NCI-H774 (cell line): ENCODE measurements at places on chromosomes 1 and 21.

- no peak for DNase-seq
Observed at GRCh38 chr1:230105245-230105753, 38.3 kb downstream of the GALNT2 start.

GRCh38 chr21:16213518-16213917 is 483.7 kb downstream of the USP25 start:
- DNase-seq: no peak

- DNase-seq: no peak
Observed at GRCh38 chr1:44035726-44036408, 4.6 kb upstream of the SLC6A9 start.

DNA sequence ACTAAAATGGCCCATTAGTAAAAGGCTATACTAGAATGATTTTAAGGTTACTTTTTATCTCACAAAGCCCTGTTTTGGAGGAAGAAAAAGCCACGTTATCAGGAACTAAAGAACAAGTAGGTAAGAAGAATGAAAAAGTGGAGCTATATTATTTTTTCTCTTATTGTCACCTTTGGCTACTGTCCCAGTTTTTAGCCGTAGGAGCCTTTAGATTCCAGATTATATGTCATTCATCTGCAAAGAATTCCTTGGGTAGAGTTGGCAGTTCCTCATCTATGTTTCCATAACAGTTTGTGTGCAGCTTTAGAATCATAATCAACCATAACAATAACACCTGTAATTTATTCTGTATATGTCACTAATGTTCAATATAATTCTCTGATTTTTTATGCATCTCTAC is 83.8 kb downstream of the TPR start:
- DNase-seq: no peak

DNA sequence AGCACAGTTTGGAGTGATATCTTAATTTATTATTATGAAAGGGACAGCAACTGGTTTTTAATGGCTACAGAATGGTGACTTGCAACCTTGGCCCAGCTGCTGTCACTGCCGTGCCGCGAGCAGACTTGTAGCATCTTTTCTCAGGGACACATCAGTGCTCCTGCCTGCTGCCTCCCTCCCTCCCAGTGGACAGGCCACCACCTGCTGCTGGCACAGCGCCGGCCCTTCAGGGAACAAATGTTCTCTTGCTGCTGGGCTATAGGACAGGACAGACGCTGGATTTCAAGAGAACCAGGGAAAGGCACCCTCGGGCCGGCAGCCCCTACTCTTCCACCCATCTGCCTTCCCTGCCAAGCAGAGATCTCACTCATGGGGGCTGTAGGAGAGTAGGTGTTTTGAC is 413.8 kb upstream of the NFIA start:
- DNase-seq: no peak

- DNase-seq: no peak
Observed at GRCh38 chr1:31674626-31675025, 29.2 kb downstream of the COL16A1 start.

GRCh38 chr1:228929476-228930027 is 194.3 kb downstream of the RHOU start:
- DNase-seq: no peak

GRCh38 chr1:94142022-94142421 is 21.1 kb upstream of the ABCA4 start:
- DNase-seq: no peak

DNA sequence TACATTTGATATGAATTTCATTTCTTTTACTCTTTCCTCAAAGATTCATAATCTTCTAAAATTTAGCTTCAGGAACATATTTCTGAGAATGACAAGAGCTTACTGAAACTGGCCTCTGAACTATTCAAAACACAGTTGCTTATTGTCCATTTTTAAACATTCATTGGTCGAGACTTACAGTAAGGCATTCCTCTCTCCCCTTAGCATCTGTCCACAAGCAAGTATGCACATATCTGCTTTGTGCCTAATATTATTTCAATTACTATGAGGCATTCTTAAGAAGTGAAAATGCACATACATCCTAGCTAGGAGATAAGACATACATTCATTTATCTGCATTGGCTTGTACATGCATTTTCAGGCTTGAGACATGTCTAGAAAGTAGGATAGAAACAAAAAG is 488.7 kb downstream of the PTBP2 start:
- DNase-seq: no peak

GRCh38 chr1:112995890-112996289 is 39.9 kb upstream of the SLC16A1 start:
- DNase-seq: no peak

GRCh38 chr1:2213576-2214505 is 14.3 kb upstream of the SKI start:
- no peak for DNase-seq

- no peak for DNase-seq
Observed at GRCh38 chr1:234726359-234726943, 116.5 kb upstream of the IRF2BP2 start.

- no peak for DNase-seq
Observed at GRCh38 chr1:18913065-18913835, 10.9 kb upstream of the ALDH4A1 start.

DNA sequence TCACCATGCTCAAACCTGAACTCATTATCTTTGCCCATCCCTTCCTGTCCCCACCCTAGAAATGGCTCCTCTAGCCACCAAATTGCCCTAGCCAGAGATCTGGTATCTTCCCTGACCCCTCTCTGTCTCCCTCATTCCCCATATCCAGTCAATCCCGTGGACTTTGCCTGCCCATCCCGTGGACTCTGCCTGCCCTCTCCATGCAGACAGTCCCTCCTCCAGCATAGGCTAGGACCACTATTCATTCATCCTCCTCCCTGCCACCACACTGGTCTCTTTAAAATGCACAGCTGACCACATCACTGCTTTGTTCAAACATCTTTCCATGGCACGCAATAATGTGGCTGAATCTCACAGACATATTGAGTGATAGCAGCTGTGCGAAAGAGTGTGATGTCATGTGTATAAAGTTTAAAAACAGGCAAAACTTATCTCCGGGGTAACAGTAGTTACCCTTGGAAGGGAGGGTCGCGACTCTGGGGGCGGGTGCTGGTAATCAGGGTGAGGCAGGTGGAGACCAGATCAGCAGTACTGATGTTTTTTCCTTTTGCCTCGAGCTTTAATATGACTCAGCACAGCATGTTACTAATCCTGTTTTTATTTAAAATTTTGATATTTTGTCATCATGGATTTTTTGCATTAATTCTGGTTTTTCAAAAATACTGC is 4.8 kb upstream of the SLC2A1 start:
- peak; percentile 51 for DNase-seq

DNA sequence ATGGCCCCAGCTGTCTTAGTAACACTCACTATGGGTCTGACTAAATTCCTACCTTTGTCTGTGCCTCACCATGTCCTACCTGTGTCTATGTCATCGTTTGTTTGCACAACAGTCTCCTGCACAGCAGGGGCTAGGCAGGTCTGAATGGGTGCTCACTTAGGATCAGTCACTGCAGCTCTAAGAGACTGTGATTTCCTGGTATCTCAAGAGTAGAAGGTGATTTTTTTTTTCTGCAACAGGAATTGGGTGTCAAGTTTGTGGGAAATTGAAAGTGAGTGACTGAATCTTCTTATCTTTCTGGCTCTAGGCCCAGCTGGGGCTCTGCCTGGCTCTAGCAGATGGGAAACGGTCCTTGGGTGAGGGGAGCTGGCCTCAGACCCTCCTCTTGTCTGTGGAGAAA is 46.4 kb upstream of the TRABD2B start:
- DNase-seq: peak; percentile 82

DNA sequence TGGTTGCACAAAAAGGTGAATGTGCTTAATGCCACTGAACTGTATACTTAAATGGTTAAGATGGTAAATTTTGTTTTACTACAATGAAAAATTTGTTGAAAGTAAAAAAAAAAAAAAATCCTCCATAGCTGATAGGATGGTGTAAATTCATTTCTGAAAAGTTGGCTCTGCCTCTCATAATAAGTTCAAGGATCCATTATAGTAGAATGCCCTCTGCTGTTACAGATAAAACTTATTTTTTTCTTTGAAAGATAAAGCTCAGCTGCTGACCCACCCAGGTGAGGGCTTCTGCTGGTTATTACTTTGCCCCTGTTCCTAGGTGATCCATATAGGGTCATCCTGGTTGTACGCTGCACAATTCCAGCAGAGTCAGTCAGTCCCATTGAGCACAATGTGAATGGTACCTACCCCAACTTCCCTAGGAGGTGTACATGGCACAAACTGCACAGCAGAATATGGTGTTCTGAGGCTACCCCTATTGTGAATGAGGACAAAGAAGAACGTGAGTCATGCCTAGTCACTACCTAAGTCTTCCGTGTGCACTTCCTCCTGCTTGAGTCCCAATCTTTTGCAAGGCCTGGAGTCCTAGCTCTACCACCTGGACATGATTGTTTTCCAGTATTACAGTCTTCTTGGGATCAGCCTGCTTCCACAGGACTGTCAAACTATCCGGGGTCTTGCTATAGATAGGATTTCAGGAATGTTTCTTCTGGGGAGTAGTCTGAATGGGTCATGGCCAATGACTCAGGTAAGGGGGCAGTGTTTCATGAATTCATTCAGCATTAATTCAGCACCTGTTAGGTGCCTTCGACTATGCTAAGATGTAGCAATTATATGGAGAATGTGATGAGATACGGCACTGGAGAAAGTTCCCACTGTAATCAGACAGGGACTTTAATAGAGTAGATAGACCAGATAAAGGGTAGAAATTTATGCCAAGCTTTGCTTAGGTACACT is 20.8 kb upstream of the CD5L start:
- DNase-seq: no peak

- no peak for DNase-seq
Observed at GRCh38 chr1:180970333-180971079, 52.2 kb downstream of the STX6 start.

DNA sequence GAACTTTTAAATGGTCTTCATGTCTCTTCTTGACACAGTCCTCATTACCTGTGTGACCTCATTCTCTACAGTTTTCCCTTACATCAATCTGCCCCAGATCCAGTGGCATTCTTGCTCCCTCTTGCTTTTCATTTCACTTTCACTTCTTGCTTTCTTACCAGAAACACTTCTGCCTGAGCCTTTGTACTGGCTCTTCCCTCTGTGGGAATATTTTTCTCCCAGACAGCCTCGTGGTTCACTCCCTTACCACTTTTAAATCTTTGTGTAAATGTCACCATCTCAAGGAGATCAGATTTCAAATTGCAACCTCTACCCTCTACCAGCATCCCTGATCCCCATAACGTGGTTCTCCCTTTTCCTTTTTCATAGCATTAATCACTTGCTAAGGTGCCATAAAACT is 73.2 kb downstream of the DISC1 start:
- DNase-seq: no peak

GRCh38 chr1:36988741-36989193 is 45.5 kb downstream of the GRIK3 start:
- DNase-seq: peak; percentile 57

DNA sequence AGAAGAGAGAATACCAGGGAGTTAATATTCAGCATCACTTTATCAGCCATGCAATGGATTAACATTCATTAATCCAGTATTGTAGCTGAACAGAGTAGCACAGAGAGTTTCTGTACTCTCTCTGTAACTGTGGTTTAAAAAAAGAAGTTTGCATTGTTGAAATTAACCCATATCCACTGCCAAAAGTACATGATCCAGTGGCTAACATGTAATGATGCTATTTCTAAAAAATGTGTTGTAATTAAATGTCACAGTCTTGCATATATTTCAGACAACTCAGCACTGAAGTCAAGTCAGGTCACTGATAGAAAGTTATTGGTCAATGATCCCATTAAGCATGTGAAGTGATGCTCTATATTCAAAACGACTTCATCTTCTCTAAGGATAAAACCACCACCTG is 141.3 kb downstream of the NRIP1 start:
- no peak for DNase-seq

- DNase-seq: no peak
Observed at GRCh38 chr1:45335855-45336324, 4.1 kb upstream of the TOE1 start.

DNA sequence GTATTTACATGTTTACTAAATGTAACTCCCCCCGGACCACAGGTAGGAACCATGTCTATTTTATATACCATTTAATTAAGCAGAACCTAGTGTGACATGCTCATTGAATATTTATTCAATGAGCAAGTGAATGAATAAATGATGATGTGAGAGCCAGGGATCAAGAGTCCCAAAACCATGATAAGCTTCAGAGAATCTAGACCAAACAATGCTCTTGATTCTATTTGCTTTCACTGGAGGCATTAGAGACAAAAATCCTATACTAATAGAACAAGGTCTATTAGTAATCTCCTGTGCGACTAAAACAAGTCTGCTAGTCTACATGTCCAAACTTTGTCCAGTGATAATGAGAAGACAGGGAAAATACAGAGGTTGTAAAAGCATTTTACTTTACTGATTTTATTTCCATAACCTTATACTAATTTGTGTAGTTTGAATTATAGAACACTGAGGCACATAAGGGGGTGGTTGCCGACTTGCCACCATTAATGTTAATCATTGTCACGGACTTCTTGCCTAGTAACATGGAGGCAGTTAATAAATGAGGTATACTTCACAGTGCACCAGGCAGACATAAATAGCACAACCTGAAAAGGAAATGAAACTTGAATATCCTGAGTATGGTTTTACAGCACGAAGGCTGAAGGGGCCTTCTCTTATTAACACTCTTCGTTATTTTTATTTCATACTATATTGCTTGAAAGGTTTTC is 69.8 kb downstream of the TBX15 start:
- no peak for DNase-seq

DNA sequence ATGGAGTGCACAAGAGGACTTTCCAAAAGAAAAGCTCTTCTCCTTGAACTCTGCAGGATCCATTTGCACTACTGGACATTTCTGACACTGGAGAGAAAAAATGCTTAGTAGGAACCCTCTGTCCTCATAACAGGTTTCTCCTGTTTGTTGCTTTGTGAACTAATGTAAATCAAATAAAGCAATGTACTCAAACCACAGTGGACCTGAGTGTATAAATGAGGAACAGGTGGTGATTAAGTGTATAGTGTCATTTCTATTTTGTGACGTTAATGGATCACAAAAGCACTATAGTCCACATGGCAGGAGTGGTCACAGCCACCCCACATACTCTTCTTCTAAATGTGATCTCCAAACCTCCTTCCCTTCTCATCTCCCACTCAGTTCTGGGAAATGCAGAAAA is 268.4 kb upstream of the DUSP10 start:
- peak; percentile 77 for DNase-seq

GRCh38 chr1:91760512-91760911 is 125.4 kb downstream of the TGFBR3 start:
- no peak for DNase-seq

GRCh38 chr1:20751462-20751990 is 19.0 kb upstream of the SH2D5 start:
- DNase-seq: no peak

DNA sequence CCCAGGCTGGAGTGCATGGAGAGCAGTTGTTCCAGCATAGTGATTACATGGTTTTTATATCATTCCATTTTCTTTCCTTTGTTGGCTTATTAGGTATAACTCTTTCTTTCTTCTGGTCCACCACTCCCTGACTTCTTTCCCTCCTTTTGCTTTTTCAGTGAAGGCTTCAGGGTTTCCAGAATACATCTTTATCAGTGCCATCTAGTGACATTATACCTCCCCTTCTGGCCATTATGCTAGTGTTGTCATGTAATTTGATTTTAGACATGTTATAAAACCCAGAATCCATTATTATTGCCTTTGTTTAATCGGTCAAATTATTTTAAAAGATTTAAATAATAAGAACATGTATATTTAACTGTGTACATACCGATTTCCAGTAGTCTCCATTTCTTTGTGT is 10.6 kb downstream of the RNU1-1 start:
- no peak for DNase-seq

- no peak for DNase-seq
Observed at GRCh38 chr1:2322065-2322571, 69.2 kb downstream of the MORN1 start.

- DNase-seq: no peak
Observed at GRCh38 chr1:199667089-199667488, 360.4 kb upstream of the NR5A2 start.

- DNase-seq: no peak
Observed at GRCh38 chr1:228343191-228343661, 63.4 kb downstream of the TRIM11 start.
